Calu3 (cell line): ENCODE measurements at places on chromosomes 4 and X.

- DNase-seq = no peak
Observed at GRCh38 chrX:295136-295535, 14.0 kb downstream of the PLCXD1 start.

GRCh38 chrX:151790481-151791160 is 56.1 kb downstream of the CNGA2 start:
- no peak for DNase-seq

DNA sequence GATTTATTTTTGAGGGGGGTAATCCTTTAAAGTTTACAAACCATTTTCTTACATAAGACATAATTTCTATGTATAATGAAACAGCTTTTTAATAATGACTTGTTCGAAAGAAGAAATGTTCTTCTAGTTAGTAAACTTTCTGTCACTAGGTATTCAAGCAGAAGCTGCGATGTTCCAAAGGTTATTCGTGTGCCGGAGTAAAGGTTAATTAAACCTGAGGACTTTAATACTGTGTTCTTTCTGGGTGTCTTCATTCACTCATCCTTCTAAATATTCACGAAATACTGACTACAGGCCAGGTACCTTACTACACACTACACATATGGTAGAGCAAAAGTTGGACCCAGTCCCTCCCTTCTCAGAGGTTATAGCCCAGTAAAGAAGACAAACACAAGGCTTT is 96.7 kb downstream of the NR3C2 start:
- no peak for DNase-seq

GRCh38 chrX:124209792-124210576 is 122.5 kb upstream of the TEX13D start:
- DNase-seq = no peak

GRCh38 chr4:48681856-48682255 is 98.2 kb downstream of the FRYL start:
- peak; percentile 28 for DNase-seq

- DNase-seq = no peak
Observed at GRCh38 chr4:141216002-141216761, 4.5 kb upstream of the ZNF330 start.

GRCh38 chr4:95610061-95610569 is 61.3 kb upstream of the UNC5C start:
- DNase-seq = no peak

- no peak for DNase-seq
Observed at GRCh38 chr4:108972613-108973283, 209.9 kb upstream of the ETNPPL start.

DNA sequence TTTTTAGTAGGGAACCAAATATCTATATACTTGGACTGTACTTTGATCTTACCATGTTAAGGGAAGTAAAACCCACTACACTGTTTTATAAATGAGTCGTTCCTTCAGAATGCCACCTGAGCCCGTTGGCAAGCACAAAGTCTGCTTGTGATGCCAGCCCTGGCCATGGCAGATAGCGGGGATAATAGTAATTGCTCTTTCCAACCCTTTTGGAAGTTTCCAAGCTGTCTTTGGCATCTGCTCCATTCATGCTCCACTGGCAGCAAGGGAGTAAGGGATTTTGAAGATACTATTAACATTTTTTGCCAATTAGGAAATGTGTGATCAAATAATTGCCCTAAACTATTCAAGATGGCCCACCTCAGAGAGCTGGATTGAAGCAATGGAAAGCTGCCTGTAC is 689.2 kb upstream of the SLIT2 start:
- no peak for DNase-seq

DNA sequence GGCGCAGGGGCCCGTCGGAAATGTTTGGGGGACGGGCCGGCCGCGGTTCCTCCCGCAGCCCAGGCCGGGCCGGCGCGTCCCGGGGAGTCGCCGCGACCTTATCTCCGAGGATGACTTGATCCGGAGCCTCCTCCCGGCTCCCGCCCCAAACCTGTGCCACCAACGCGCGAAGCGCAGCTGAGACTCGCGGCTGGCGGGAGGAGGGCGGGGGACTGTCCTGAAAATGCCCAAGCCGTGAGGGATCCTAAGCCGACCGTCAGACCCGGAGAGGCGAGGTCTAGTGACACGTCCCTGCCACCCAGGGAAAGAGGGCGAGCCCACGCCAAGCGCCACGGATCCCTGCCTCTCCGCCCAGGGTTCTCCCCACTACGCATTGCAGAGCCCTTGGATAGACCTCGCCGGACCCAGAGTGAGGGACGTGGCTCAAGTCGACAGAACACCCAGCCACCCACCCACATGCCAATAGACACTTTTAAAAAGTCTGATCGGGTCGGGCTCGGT is 26.9 kb downstream of the UTP14A start:
- DNase-seq = peak; percentile 15

- no peak for DNase-seq
Observed at GRCh38 chr4:20960291-20960690, 260.0 kb downstream of the PACRGL start.

- DNase-seq = peak; percentile 74
Observed at GRCh38 chrX:9464435-9465371, at the start of gene TBL1X. Gene TBL1X (plus strand): TSS chrX:9465058. CDS start chrX:9653587, 188,529 bp downstream.

DNA sequence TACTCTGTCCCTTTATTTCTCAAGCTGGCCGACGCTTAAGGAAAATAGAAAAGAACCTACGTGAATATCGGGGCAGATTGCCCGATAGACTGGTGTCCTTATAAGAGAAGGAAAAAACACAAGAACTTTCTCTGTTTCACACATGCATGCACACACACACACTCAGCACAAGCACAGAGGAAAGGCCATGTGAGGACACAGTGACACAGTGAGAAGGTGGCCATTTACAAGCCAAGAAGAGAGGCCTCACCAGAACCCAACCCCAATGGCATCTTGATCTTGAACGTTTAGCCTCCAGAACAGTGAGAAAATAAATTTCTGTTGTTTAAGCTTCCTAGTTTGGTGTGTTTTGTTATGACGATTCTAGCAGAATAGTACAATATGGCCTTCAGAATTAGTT is 37.0 kb downstream of the SPRY1 start:
- no peak for DNase-seq

GRCh38 chr4:160818571-160818970 is 1345.2 kb downstream of the FSTL5 start:
- DNase-seq = no peak

DNA sequence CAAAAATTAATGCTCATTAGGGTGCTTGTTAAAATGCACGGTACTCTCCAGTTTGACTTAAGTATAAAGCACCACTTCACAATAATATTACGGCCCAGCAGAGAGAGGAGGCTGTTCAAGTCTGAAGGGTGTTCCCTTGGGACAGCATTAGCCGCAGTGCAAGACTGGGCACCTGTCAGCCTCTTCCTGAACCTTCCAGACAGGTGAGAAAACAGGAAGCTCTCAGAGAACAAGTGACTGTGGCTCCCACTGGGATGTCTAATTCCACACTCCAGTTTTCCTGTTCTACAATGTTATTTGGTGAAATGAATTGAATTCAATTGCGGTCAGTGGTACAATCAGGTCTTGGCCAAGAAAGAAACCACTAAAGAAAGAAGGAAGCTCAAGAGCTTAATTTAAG is 414.4 kb downstream of the SMARCA1 start:
- DNase-seq = no peak

GRCh38 chr4:34046580-34046979 is 2197.7 kb downstream of the ARAP2 start:
- DNase-seq = peak; percentile 0

GRCh38 chrX:66005830-66006449 is 33.9 kb downstream of the VSIG4 start:
- no peak for DNase-seq

DNA sequence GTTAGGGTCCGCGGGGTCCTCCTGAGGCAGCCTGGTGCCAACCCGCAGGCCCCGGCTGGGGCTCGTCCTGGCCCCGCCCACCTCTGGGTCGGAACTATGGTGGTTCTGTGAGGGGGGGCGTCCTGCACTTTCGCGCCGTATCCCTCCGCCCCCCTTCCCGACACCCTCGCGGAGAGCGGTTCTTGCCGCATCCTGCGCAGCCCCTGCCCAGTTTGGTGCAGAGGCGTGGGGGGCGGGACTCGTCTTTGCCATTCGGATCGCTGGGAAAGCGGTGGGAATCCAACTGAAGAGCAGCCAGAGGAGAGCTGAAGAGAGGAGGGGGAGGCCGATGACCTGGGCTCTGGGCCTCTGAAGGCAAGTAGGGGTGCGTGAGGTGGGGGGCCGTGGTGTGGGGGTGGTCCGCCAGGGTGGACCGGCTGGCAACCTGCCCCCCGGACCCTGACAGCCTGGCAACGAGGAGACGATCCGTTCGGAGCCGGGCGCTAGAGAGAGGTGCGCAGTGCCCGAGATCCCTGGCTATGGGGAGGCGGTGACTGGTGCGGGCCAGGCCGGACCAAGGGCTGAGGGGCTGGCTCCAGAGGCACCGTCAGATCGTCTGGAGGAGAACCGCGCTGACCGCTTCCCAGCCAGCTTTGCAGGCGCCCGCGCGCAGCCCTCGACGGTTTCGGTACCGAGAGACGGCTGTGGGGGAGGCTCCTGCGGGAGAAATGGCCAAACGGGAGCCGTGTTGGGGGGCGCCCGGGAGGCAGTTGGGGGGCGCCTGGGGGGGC is at the start of gene GPRASP1:
GPRASP1 (plus strand) TSS at position 242 of the 770 bp plus-strand sequence. CDS start 2,431 bp downstream, outside the sequence.
- no peak for DNase-seq

GRCh38 chr4:99161373-99162099 is 17.4 kb upstream of the ADH4 start:
- no peak for DNase-seq

DNA sequence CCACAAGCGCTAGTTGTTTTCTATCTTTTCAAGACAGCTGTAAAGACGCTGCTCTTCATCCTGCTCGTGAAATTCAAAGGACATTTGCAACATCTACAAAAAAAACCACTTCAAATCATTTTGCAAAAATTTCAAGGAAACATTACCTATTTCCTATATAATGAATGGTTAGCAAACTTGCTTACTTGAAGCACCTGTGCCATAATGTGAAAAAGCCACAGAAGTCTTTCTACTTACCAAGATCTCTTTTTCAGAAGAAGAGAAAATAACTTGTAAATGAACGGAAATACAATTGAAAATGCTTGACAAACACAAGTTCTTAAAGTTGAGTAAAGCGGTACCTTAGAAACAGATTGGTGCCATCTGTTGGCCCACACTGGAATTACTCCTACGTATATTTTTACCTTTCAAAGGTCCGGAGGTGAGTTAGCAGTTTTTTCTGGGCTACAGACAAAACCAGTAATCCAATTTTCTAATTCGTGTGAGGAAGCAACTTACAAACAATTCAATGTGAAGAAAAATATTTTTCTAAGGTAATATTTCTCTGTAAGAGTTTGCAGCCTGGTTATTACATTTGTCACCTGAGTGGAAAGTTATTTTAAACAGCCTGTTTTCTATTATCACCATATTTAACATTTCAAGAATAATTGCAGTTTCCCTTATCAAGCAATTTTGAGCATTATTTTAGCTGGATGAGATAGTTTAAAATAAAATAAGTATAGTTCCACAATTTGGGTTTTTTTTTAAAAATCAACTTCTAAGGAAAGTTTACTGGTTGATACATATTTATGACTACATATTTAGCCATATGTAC is at the start of gene TLR6:
TLR6 (minus strand) TSS at position 294 of the 814 bp plus-strand sequence. CDS start 27,344 bp downstream, outside the sequence.
- peak; percentile 62 for DNase-seq

- DNase-seq = no peak
Observed at GRCh38 chr4:185898413-185898812, 86.4 kb upstream of the SORBS2 start.

GRCh38 chr4:120317713-120318112 is 251.1 kb upstream of the MAD2L1 start:
- no peak for DNase-seq

DNA sequence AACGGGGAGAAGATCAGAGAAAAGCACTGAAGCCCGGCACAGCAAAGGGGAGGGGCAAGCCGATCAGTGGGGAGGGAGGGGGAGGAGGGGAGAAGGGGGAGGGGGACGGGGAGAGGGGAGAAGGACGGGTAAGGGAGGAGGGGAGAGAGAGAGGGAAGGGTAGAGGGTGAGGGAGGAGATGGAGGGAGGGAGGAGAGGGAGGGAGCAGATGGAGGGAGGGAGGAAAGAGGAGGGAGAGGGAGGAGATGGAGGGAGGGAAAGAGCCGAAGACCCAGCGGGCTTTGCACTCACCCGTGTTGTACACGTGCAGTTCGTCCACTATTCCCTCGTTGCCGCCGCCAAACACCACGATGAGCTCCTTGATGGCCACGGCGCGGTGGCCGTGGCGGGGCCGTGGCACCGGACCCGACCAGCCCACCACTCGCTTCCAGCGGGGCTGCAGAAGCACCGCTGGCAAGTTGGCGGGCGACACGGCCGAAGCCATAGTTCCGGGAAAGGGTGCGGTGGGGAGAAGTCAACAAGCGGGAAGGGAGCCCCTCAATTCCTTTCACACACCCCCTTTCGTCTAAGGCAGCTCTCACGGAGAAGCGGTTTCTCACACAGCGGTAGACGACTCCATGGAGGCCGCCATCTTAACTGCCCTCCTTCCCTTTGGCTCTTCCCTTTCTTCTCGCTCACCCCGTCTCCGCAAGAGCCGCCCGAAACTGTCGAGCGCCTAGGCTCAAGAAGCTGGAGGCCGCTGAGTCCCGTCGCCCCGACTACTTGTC is 1.1 kb downstream of the HCFC1 start:
- peak; percentile 13 for DNase-seq

DNA sequence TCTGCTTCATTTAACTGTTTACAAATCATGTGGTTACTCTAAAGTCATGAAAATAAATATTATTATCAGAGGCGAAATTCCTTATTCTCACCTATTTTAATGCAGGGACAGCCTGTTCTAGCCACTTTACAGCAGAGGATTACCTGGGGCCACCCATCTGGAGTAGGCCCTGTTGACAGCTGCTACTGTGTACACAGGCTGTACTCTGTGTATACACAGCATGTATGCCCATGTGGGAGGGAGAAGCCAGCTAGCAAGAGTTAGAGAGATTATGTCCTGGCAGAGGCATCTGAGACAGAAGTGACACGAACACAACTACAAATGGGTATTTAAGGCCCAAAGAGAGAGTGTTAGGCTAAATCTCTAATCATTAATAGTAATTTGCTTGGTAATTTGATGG is 62.1 kb downstream of the GPRIN3 start:
- no peak for DNase-seq

DNA sequence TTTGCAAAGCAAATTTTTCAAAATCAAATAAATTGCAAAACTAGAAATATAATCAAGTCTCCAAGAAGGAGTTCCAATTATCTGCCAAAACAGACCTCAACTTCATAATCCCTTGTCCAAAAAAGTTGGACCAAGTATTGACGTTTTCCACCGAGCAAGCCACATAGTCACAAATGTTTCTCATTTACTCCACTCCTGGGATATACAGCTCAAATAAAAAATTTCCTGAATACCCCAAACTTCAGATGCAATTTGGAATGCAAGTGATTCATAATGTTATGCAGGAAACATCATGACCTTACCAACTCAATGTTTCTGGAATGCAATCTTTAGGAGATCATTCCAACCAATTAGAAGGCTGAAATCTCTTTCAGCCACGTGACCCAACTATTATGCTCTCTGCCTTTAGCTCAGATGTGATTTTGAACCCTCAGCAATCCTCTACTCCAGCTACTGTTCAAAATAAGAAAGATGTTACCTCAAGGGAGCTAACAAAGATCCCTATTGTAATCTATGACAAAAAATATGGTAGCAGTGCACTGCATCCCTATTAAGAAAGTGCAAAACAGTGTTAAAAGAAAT is 72.4 kb downstream of the PRDM5 start:
- no peak for DNase-seq

DNA sequence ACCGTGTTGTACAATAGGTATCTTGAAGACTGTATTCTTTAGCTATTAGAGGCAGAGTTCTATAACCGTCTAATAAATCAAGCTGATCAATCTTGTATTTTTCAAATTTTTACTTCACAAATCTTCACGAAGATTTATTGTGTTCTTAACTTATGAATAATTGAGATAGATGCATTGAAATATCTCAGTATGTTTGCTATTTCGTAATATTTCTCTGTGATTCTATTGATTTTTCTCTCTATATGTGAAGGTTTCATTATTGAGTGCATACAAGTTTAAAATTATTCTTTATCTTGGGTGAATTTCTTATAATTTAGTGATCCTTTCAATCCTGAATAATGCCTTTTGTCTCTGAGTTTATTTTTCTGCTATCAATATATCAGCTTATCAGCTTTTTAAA is 19.8 kb upstream of the SHISA3 start:
- DNase-seq = no peak
